ENCODE measurements at places on chromosomes 1 and 21.

- no peak for DNase-seq
These were observed 18.4 kb upstream of the DNASE2B start for GRCh38 chr1:84379917-84380180.

GRCh38 chr1:156146020-156146768 lies 7.2 kb upstream of the SEMA4A start:
- DNase-seq, result peak; percentile 85

DNA sequence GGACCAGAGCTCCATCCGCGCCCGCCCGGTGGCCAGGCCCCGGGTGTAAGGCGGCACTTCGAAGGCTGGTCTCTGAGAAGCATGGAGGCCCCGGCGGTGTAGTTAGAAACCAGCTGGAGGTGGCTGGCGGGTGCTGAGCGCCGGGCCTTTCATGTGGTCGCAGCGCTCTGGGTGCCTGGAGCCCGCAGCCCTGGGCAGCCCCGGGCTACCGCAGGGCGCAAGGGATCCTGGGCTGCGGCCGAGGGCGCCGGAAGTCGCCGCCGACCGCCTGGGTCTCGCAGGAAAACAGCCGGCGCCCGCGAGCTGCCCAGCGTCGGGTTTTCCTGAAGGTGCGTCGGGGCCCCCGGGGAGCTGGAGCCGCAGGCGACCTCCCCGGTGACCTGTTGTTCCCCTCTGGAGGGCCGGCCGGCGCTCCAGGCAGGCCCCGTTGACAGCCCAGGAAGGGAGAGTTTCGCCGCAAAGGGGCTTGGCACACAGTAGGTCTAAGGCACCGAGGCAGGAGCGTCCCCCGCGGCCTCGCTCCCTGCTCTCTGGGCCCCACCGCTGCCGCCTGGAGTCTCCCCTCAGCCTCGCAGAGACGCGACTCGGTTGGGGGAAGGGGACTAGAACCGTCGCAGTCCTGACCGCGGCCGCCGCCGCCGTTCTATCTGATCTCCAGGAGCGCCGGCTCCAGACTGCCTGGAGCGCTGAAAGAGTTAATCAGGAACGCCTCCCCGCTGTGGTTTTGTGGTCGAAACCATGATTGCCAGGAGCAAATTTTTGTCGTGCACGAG lies 2.7 kb downstream of the GRHL3 start:
- no peak for DNase-seq

DNA sequence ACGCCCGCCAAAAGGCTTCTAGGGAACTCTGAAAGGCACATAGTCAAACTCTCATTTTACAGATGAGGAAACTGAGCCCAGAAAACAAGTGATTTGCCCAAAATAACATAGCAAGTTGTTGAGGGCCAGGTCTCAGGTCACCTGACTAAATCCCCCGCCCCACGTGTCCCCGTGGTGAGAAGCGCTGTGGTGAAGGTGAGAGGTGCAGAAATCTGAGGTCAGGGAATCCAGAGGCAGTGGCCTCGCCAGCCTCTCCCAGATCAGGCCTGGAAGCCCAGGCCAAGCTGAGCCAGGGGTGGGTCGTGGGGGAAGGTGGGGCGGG lies 5.1 kb downstream of the HDGF start:
- DNase-seq, result no peak

DNA sequence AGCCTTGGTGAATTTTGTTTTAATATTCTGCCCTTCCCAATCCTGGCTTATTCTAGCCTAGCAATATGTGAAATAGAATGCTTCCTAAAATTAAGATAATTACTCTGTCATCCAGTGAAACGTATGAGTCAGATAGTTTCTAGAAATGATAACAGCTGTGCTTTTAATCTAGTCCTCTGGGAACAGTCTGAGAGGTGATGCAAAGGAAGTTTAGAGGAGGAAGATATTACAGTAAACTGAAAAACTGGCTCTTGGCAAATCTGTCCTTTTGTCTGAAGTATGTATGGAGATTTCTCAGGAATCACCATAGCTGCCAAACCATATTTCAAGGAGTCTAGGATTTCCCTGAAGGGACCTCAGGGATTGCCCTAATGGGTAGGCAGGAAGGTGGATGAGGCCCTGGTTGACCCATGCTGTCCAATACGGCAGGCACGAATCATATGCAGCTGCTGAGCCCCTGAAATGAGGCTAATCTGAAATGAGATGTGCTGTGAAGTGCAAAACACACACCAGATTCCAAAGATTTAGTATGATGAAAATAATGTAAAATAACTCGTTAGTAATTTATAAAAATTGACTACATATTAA lies 70.8 kb upstream of the LBR start:
- DNase-seq, result no peak

Data from tibial artery (tissue), 4 donors.